GM12864 (cell line): ENCODE measurements at places on chromosomes 1 and 21.
A peak's percentile ranks its signal among the peaks of the same experiment; 100 is the strongest.

DNA sequence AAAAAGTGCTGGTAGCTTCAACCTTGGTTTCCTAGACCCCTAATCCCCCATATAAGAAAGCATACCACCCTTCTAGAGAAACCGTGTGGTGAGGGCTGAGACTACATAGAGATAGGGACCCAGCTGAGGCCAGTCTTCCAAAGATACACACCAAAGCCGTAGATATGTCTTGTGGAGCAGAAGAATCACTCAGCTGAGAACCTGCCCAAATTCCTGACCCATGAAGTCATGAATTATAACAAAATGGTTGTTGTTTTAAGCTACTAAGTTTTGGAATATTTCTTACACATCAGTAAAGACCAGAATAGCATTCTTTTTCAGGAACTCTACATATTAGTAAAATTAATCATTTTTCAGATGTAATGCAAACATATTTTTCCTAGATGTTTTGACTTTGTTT lies 3.3 kb upstream of the SNRPE start:
- DNase-seq, result no peak

- no peak for DNase-seq
These were observed 96.6 kb downstream of the SEC16B start for GRCh38 chr1:177873238-177873637.

- DNase-seq, result no peak
These were observed 6.4 kb upstream of the RAB4A start for GRCh38 chr1:229264487-229264886.

GRCh38 chr1:220880362-220880670 lies 1.1 kb downstream of the HLX start:
- DNase-seq, result no peak

DNA sequence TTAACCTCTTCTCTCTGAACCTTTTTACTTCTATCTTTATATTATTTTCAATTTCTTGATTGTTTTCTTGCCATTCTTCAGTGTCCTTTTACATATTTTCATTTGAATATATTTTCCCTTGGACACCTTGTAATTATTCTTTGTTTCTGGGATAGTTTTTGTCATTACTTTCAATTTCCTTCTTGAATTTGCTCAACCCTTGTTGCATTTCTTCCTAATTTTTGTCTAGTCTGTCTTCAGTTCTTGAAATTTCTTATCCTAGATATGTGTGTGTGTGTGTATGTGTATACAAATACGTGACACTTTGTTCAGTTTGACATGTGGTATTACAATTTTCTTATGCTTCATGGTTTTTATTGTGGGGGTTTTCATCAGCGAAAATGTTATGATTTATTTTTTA lies 1.9 kb upstream of the GALNT2 start:
- DNase-seq, result no peak

- DNase-seq, result no peak
These were observed 33.3 kb upstream of the ERG start for GRCh38 chr21:38531591-38531990.

DNA sequence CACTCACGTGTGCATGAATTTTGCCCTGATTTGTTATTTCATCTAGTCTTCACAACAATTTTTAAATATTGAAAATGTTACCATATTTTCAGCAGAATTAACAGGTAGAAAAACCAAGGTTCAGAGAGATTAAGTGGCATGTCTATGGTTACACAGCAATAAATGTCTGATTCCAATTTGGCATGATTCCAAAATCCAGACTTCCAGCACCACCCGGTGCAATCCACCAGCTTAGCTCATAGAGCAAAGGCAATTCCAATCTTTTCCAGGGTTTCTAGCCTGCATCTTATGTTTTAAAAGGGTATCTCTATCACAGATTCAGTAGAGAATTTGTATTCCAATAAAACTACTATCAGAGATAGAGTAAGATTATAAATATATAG lies 161.8 kb downstream of the TPR start:
- DNase-seq, result no peak

GRCh38 chr1:59314776-59315528 lies 18.1 kb downstream of the FGGY start:
- DNase-seq, result no peak

DNA sequence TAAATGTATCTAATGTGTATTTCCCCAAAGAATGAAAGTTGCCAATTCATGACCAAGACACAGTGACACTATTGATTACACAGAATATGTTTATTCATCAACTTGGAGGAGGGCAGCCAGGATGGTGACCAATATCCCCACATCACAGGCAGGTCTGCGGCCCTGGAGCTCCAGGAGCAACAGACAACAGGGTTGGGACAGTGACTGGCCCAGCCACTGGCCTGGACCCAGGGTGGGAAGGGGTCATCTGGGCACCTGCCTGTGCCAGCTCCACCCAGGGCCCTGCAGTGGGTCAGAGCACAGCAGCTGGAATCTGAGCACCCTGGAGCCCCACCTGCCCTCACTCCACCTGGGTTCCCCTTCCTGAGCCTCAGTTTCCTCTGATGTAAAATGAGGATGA lies 466.1 kb downstream of the MATN1 start:
- no peak for DNase-seq

DNA sequence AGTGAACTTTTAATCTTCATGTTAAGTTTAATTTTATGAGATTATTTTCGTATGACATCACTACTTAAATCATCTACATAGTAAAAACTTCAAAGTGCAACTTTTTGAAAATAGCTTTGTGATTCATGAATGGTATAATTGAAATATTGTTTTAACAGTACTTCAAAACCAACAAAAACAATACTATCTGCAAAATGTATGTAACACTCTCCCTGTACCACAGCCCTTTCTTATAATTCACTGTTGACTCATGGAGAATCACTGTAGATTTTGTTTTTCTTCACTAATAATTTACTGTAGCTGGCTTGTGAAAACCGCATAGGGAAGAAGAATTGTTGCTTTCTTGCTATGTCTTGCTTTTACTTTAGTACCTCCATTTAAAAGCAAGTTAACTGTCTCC lies 301.4 kb upstream of the ADAMTS5 start:
- no peak for DNase-seq

DNA sequence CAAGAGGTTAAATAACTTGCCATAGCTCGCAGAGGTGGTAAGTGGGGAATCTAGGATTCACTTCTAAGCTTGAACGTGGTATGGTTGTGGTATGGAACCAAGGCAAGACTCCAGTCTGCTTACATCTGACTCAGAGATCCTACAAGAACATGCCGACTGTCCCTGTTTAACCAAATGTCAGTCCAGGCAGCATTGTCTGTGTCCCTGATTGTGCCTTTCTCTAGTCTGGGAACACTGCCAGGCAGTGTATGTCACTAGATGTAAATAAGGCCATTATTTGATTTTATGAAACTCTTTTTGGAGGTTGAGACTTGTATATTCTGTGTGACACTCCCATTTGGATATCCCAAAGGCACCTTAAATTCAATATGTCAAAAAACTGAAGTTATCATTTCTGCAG lies 96.0 kb downstream of the NOS1AP start:
- DNase-seq, result no peak

- no peak for DNase-seq
These were observed 35.3 kb upstream of the CLIC4 start for GRCh38 chr1:24709791-24710441.

- no peak for DNase-seq
These were observed 43.2 kb downstream of the HIVEP3 start for GRCh38 chr1:41875487-41875886.

GRCh38 chr1:31586376-31587327 lies 10.3 kb downstream of the TINAGL1 start:
- DNase-seq, result no peak

DNA sequence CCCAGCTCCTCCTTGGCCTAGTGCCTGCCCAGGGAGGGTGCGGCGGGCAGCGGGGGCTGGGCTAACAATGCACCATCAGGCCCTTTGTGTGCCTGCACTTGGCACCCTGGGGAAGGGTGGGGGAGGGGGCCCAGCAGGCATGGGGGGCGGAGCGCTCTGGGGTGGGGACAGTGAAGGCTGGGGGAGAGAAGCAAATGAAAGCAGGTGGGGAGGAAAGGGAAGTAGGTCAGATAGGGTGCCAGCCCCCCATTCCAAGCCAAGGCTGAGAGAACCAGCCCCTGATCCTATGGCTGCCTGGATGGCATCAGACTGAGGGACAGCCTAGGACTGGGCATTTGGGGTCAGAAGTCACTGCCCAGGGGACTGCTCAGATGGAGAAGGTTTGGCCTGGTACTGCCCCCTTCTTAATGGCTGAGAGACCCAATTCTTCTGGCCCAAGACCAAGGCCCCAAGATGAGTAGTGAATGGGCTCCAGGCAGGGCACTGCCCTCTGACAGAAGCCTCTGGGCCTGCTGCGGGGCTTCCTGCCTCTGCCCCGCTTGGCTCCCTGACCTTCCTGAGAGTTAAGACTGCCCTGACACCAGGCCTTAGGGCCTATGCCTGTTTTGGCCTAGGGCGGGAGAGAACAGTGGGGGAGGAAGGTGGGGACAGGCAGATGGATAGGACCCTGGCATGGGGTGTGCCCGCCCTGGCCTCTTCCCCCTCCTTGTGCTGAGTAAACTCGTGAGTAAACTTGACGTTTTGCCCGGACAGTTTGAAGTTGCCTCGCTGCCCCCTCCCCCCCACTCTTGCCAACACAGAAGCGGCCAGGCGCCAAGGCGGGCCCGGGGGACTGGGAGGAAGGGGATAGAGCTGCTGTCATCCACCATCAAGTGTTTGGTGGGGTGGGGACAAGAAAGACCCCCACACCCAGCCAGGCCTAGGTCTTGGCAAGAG lies 2.7 kb downstream of the ZBTB7B start:
- no peak for DNase-seq

DNA sequence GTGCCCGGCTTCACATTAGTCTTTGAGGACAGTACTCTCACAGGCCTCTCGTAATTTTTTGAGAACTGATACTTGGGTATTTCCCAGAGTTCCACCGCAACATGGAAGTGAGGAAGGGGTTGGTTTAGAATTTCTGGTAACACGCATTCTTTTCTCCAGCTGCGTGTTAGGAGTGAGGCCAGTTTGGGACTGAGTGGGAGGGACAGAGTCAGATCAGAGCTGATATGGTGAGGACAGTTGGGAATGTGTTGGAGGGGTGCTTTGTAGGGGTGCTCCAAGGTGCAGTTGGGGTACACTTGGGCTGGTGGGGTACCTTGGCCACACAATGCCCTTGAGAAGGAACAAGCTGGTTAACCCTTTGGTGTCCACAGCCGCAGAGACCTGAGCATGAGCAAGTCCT lies 6.7 kb downstream of the FBXO6 start:
- no peak for DNase-seq

- peak; percentile 46 for DNase-seq
These were observed at the start of gene RNASEL for GRCh38 chr1:182588500-182589396. TSS of gene RNASEL (minus strand) at chr1:182589256. CDS start at chr1:182586806, 2,450 bp downstream.

- no peak for DNase-seq
These were observed 3.5 kb upstream of the MTFR1L start for GRCh38 chr1:25816112-25816718.

DNA sequence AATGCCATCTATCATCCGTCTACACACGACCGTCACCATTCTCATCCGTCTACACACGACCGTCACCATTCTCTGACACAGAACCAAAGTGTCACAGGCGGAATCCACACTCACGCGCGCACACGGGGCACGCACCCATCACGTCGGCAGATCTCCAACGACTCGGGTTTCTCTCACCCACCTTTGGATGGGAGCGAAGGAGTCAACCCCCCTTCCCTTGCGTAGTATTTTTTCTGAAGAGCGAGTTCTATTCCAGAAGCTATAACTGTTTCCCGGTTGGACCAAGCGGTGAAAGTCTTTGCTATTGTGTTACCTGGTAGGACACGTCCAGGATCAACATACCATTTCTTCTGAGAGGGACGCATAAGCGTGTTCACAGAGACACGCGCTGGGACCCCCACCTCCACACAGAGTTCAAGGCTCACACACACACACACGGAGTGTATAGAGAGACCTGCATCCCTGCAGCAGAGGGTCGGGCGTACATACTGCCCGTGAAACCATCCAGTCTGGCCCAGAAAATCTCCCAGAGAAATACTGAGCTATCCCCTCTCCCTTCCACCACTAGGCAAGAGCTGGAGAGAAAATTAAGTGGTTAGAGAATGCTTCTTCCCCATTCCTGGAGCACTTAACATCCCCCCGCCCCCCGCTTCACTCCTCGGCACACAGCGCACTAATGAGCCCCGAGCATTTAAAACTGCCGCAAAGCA lies 741 bp downstream of the DUSP10 start:
- DNase-seq, result no peak

GRCh38 chr1:233406339-233406960 lies 78.9 kb downstream of the MAP3K21 start:
- no peak for DNase-seq

DNA sequence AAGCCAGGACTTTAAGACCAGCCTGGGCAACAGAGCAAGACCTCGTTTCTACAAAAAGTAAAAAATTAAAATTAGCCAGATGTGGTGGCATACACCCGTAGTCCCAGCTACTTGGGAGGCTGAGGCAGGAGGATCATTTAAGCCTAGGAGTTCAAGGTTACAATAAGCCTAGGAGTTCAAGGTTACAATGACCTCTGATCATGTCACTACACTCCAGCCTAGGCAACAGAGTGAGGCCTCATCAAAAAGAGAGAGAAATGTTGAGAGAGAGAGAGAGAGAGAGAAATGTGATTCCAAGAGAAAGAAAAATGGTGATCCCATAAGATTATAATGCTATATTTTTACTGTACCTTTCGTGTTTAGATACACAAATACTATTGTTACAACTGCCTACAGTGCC lies 60.2 kb downstream of the PACC1 start:
- DNase-seq, result no peak

- DNase-seq, result no peak
These were observed 30.3 kb downstream of the SLX9 start for GRCh38 chr21:44969931-44970755.

GRCh38 chr1:178011465-178011828 lies 41.6 kb upstream of the SEC16B start:
- DNase-seq, result no peak

DNA sequence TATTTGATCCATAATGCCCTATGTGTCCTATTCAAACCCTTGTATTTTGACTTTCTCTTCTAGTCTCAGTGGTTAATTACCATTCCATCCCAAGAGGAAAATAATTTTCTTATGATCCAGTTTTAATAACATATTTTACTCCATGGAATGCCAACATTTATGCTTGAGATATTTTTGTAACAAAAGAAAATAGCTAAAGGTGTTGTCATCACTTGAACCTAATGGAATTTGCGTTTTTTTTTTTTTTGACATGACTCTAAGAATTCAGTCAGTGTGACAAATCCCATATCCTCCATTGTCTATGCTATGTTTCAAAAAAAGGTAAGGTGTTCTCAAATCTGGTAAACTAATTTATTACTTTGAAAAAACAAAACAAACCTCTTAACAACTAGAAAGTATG lies 324.1 kb upstream of the ADAMTS5 start:
- no peak for DNase-seq

GRCh38 chr1:223017291-223017690 lies 125.8 kb downstream of the TLR5 start:
- no peak for DNase-seq
